ENCODE measurements at places on chromosomes 4 and X.

- no peak for DNase-seq
These were observed 56.2 kb upstream of the CYSLTR1 start for GRCh38 chrX:78383594-78383993.

DNA sequence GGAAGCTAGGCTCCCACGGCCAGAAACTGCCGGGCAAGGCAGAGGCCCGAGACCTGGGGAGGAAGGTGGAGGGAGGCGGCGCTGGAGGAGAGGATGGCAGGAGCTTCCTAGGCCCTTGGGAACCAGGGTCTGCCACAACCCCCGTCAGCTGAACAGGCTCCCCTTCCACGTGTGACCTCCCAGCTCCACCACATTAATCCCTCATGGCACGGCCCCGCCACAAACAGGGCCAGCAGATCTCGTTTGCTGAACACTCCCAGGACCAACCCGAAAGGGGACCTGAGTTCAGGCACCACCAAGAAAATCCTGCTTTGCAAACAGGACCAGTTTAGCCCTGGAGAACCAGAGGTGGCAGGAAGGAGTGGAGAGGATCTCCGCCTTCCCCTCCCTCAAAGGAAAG, 62.7 kb downstream of the FHDC1 start:
- no peak for DNase-seq

DNA sequence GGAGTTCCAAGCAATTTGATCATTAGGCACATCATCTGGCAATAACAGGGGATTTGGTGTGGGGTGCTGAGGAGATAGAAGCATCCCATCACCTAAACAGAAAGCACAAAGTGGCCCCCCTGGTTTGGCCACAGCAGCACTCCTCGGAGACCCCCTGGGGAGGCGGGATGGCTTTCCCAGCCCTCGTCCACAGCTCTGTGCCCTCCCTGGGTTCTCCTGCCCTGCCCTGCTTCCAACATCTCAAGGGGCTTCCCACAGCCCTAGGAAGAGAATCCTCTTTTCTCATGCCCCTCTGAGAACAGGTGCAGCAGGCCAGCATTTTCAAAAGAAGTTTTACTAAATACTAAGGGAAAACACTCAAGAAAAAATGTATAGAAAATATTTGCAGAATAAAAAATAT, 12.8 kb downstream of the ATP5ME start:
- DNase-seq: no peak

GRCh38 chr4:71607780-71608677, 175.8 kb downstream of the GC start:
- DNase-seq: no peak

- no peak for DNase-seq
These were observed 33.0 kb downstream of the NLRP2B start for GRCh38 chrX:57647020-57647419.

DNA sequence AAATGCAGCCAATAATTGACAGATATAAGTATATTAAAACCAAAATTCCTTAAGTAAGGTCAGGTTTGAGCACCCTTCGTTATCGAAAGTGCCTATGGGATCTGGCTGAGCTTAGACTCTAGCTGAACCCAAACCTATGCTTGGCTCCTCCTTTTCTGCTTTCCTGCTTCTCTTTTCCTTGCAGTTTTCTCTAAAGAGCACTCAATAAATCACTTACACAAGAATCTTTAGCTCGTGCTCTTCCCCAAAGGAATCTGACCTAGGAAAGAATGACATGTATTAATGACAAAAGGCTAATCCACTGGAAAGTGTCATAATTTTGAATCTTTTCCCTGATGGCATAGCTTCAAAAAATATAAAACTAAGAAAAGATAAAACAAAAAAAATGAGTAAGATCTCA, 282.7 kb downstream of the DKK2 start:
- DNase-seq: no peak

DNA sequence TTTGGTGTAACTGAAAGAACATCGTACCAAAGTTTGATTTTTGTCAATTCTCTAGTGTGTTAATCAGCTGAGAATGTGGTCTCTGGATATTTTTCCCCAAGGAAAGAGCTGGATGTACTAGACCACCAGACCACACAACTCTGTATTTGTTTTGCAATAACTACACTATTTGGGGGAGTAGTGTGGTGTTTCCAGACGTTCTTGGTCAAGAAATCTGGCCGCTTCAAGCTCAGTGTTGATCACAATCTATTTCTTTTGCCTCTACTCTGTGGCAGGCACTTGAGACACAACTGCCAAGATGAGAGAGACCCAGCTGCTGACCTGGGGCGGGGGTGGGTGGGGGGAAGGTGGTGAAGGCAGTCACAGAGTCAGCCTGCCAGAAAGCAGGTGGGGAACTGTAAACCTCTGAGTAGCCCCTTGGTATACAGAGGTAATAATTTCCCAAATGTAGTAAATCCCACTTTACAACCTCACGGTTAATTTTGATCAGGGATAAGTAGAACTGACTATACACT, 30.6 kb downstream of the PTTG2 start:
- DNase-seq: no peak

- no peak for DNase-seq
These were observed 53.3 kb upstream of the PASD1 start for GRCh38 chrX:151510203-151510602.

- DNase-seq: no peak
These were observed 99.8 kb upstream of the GATB start for GRCh38 chr4:151860561-151861093.

- DNase-seq: no peak
These were observed 332.7 kb downstream of the PRDM5 start for GRCh38 chr4:120589787-120590186.

- no peak for DNase-seq
These were observed 62.8 kb downstream of the PPP1R2C start for GRCh38 chrX:42714981-42715700.

DNA sequence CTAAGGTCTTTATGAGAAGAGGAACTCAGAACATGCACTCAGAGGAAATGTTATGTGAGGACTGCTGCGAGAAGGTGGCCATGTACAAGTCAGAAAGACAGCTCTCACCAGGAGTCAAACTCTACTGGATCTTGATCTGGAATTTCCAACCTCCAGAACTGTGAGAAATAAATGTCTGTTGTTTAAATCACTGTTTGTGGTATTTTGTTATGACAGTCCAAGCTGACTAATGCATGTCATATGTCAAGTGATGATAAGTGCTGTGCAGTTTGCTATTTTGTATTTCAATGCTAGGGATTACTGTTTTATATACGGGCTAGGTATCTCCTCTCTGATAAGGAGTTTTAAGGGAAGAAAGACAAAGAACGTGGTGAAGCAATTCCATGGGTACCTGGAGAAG, 162.3 kb downstream of the CPEB2 start:
- no peak for DNase-seq

DNA sequence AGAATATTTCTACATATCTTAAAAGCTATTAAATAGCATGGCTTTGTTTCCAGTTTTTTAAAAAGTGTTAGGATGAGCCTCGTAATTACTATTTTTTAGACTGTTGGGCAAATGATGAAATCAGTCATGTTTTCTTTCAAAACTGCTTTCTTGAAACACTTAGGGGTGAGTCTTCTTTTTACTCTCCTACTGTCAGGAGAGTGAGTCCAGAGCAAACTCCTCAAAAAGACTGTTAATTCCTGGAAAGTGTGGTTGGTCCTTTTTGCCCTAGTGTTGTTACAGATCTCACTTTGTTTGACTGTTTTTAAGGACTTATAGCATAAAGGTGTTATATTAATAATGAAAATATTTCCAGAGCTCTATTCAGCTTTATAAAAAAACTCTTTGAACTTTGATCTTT, 6.3 kb downstream of the GSTCD start:
- DNase-seq: no peak

GRCh38 chr4:79197275-79198009, 128.4 kb downstream of the NAA11 start:
- DNase-seq: no peak

DNA sequence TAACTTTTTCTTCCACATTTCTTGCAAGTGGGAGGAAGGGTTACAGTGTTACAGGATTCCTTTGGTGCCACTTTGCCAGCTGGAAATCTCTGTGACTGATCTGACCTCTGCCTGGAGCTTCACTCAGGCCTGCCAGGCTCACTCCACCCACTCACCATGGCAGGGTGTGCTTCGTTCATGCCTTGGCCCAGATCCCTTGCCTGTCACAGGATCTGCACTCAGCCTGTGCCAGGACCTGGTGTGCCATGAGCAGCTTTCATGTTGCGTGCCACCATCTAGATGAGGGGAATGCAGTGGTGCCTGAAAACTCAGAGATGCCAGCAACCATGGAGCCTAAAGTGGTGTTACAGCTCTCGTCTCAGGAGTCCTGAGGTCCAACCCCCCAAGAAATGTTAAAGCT, 2596.4 kb downstream of the PCDH7 start:
- no peak for DNase-seq

DNA sequence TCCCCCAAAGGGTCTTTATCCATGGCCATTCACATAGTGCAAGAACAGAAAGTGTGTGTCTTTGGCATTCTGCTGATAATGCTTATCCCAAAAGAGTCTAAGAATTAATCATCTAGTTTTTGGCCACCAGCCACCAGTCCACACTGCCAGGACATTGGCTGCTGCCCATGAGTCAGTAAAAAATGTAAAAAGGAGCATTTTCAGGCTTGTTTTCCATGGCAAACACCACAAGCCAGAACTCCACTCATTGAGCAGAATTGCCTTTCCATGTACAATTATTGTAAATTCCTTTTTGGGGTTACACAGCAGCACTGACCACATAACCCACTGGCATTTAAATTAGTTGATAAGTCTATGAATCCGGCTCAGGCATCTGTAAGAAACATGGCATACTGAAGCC, 89.2 kb upstream of the PRDX4 start:
- no peak for DNase-seq

DNA sequence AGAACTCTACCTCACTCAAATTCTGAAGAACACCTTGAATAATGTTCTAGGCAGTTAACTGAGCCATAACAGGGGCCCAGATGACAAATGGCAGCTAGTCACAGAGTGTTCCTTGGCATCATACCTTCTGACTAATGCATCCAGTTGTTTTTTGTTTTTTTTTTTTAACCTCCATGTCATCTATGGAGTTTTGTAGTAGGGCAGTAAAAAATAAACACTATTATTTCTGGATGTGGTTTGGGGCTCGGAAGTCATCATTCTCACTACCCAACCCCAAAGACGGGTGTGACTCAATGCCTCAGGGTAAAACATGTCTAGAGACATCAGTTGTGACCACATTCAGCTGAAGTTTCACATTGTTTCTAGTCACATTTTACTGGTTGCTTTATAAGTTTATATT, 31.2 kb upstream of the MCF2 start:
- DNase-seq: no peak

GRCh38 chr4:172515266-172515879, 653.2 kb upstream of the GALNT7 start:
- DNase-seq: no peak

DNA sequence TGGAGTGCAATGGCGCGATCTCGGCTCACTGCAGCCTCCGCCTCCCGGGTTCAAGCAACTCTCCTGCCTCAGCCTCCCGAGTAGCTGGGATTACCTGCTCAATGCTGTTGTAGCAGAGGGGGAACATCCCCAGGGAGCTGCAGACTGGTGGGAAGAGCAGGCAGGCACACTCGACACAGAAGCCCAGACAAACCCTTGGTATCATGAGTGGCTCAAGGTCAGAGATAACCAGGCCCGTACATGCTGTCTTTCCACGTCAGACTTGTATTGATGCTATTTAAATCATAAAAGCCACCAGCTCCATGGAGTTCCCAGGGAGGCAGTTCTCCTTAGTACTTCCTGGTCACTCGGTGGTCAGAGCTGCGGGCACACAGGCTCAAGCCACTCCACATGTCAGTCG, 33.2 kb downstream of the TRIML2 start:
- no peak for DNase-seq
